ENCODE measurements at places on chromosomes 11 and 22. TPM values are rescaled to one million over a fixed set of nuclear protein-coding genes. Genes with fewer than 3 reads are reported as not detected.

DNA sequence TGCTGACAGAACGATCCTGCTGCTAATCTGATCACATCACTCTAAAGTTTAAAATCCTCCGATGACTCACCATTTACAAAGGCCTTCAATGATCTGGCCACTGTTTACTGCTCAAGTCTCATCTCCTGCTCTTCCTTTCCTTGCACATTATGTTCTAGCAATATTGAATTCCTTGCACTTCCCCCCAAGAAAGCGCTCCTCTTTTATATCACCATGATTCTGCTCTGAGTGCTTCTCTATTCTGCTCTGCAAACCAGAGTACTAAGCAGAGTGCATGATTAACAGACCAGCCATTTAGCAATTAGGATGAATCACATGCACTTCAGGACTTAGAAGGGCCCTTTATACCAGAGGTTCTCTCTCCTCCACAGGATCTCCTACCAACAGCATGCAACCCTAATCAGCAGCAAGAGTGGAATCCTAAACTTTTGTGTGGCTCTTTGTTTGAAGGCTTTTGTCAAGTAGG lies 1122.8 kb upstream of the CCDC90B start:
- no peak for DNase-seq
- H3K4me3 ChIP-seq, result no peak overlapping the region
- H3K27ac ChIP-seq, result no peak overlapping the region
- H3K27me3 ChIP-seq, result no peaks in the 10 kb centered on the region
- H3K36me3 ChIP-seq, result no peaks in the 10 kb centered on the region
- no peaks in the 10 kb centered on the region for H3K4me1 ChIP-seq

- H3K36me3 ChIP-seq, result no peaks in the 10 kb centered on the region
- DNase-seq, result no peak
- no peaks in the 10 kb centered on the region for H3K27me3 ChIP-seq
- no peak overlapping the region for H3K27ac ChIP-seq
Observed at GRCh38 chr11:72072348-72072747, 8.0 kb downstream of the NUMA1 start.

The SCGB1D2 gene
- total RNA-seq, result not detected

DNA sequence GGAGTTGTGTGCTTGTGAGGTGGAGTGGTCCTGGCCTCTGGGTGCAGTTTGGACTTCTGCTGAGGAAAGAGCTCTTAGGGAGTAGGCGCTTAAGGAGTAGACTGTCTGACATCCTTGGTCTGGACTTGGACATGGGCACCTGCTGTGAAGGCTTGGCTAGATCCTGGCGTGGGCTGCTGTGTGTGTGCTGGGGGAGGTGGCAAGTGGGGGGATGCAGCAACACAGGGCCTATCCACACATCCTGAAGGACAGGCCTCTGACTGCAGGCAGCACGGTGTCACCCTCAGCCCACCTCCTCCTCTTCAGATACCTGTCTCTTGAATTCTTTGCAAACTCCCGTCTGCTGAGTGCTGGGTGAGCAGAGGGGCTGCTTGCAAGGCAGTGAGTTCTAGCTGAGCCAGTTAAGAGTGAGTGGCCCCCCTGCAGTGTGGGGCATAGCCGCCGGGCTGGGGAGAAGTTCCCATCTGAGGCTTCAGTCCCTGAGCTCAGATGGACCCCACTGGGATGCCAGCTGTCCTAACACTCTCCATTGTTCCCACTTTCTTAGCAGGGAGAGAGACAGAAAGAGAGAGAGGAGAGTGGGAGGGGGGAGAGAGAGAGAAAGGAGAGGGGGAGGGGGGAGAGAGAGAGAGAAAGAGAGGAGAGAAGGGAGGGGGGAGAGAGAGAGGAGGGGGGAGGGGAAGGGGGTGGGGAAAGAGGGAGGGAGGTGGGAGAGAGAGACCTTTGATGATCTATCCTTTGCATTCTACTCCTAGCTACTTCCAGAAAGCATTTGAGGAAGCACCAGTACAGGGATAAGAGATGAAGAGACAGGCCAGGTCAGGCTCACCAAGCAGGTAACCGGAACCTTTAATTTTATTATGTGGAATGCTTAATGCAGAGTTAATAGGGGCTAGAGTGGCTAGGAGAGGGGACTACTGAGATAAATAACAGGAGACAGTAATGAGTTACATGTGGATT lies 12.6 kb downstream of the SOX10 start:
- no peak for DNase-seq
- H3K4me3 ChIP-seq, result no peak overlapping the region
- H3K4me1 ChIP-seq, result no peaks in the 10 kb centered on the region
- H3K27ac ChIP-seq, result no peak overlapping the region
- no peaks in the 10 kb centered on the region for H3K27me3 ChIP-seq

GRCh38 chr11:32920570-32920969 lies 28.0 kb downstream of the QSER1 start:
- no peak for DNase-seq
- H3K36me3 ChIP-seq, result no peaks in the 10 kb centered on the region
- no peak overlapping the region for H3K27ac ChIP-seq
- no peak overlapping the region for H3K4me3 ChIP-seq
- no peaks in the 10 kb centered on the region for H3K27me3 ChIP-seq

GRCh38 chr11:126370016-126370415 lies 14.5 kb downstream of the ST3GAL4 start:
- no peaks in the 10 kb centered on the region for H3K4me1 ChIP-seq
- no peaks in the 10 kb centered on the region for H3K36me3 ChIP-seq
- no peak overlapping the region for H3K4me3 ChIP-seq
- H3K27ac ChIP-seq, result no peak overlapping the region
- DNase-seq, result no peak

- H3K27ac ChIP-seq, result no peak overlapping the region
- H3K4me1 ChIP-seq, result no peaks in the 10 kb centered on the region
- H3K27me3 ChIP-seq, result no peaks in the 10 kb centered on the region
Observed at GRCh38 chr11:72234514-72234830, 9.5 kb downstream of the PHOX2A start.

The OR52A1 gene
- total RNA-seq, result not detected

The SLC22A8 gene
- total RNA-seq, result not detected

The TEX54 gene
- total RNA-seq, result not detected

The CD3G gene
- 3.0 TPM for total RNA-seq

- no peak overlapping the region for H3K4me3 ChIP-seq
- no peaks in the 10 kb centered on the region for H3K27me3 ChIP-seq
- DNase-seq, result no peak
- H3K36me3 ChIP-seq, result no peaks in the 10 kb centered on the region
Observed at GRCh38 chr11:71429701-71430100, 18.5 kb downstream of the DHCR7 start.

The SAA1 gene
- total RNA-seq, result 161 TPM

- no peak overlapping the region for H3K4me3 ChIP-seq
- DNase-seq, result no peak
- no peaks in the 10 kb centered on the region for H3K4me1 ChIP-seq
- no peaks in the 10 kb centered on the region for H3K27me3 ChIP-seq
- H3K27ac ChIP-seq, result no peak overlapping the region
Observed at GRCh38 chr11:112219476-112220232, 6.6 kb upstream of the PTS start.
